Activated naive CD4-positive, alpha-beta T cell treated with Interleukin-2 at 50 U/mL for 16 hours (primary cell): ENCODE measurements at places on chromosomes 2 and 18.

DNA sequence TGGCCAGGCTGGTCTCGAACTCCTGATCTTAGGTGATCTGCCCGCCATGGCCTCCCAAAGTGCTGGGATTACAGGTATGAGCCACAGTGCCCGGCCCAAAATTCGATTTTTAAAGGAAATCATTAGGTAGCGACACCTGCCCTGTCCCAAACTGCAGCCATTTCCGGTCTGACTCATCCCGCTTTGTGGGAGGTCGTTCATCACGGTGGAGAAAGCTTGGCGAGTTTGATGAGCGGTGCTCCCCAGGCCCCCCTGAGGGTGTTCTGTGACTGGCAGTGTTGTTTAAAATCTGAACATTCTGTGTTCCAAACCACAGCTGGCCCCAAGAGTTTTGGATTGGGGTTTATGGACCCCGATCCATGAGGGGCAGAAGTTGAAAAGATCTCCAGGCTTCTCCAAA is 53.0 kb upstream of the GLI2 start:
- no peak for DNase-seq

GRCh38 chr2:75513616-75514170 is 47.0 kb downstream of the EVA1A start:
- no peak for DNase-seq

- DNase-seq, result no peak
These were observed 106.0 kb upstream of the TAF1B start for GRCh38 chr2:9737053-9737875.

DNA sequence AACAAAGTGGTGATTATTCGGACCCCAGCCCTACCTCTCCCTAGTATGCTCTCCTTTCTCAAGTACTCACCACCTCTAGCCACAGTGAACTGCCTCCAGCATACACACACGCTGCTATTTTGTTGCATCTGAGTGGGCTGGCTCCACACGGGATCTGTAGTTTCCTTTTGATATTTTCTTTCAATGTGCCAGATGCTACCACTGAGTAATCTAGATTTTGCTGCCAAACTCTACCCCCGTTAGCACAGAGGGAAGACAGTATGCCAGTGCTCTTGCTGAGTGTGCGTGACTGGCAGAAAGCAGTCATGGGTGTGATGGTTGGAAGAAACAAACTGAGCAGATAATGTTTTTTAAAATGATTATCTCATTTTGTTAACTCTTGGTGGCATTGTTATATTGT is 11.6 kb downstream of the CFLAR start:
- DNase-seq, result peak; percentile 67

DNA sequence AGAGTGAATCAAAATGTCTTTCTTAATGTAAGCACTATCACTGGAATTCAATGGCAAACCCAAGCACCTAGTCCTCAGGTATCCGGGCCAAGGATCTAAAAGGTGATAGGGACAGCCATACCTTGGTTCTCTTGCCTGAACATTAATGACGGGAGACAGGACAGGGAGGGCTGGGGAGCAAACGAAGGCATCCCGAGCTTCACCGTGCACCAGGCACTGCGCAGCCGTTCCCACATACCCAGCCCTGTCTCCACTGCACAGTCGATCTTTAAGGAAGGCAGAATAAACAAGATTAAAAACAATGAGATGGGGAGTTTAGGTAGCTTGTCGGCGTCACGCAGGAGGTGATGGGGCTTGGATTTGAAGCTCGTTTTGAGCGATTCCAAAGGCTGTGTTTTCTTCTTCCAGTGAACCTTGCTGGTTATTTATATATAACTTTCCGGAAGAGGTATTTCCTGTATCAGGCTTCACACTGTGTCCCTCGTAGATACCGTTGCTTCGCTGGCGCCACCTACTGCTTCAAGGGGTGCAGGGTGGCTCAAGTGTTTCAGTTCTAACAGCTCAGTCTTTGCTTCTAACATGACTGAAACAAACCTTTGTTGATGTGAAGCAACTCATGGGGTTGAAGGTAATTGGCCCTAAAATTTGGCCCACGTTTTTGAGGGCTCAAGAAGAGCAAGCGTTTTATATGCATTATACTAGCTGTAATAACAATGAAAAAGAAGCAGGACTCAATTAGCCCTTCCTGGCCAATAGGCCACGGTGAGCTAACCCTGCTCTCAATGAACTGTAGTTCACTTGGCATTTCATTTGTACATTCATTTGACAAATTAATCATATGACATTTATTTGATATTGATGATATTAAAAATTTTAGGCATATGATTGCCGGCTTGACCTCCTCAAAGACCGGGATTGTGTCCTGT is 77.4 kb downstream of the DCDC2C start:
- DNase-seq, result peak; percentile 42

DNA sequence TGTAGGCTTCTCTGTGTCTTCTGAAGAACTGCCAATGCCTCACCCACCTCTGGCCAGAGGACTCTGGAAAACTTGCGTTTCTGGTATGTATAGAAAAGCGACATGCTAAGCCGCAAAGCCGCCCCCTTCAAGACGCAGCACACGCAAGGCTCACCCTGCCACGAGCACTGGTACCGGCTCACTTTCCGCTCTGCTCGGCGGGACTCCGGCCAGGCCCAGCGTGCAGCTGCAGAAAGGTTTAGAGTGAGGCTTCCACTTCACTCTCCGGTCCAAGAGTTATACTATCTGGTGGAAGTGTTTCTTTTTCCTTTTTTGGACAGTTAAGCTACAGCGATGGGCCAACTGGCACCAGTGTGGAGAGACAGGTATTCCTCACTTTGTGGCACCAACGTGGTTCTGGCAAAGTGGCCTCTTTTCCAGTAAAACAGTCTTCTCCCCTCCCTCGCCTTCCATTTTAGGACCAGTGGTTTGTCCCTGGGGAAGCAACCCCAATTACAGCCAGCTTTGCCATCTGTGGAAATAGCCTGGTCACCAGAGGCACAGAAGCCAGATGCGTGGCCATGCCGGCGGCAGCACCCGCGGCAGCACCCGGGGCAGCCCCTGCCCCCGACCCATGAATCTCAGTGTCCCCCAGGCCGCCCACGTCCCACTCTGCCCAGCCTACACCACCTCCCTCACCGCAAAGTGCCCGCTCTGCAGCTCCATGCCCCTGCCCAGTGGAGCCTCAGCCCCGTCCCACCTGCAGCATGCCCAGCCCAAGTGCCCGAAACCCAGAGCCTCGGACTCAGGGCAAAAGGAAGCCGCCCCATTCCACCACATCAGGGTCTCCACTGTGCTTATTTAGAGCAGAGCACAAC is 91.6 kb upstream of the CTDP1 start:
- DNase-seq, result no peak

DNA sequence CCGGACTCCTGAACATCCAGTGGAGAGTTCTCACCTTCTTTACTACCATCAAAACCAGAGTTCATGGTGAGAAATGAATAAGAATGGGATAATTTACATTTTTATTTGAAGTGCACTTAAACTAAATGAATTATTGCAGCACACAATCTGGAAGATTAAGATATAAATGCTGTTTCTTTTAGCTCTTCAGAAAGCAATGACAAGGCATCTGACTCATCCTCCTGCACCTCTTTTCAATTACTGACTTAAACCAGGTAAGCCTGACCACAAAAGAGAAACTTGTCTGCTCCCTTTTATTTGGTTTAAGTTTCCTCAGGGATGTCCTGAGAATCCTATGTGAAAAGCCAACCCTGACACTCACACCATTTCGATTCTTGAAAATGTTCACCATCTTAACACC is 720 bp upstream of the DSC2 start:
- DNase-seq, result no peak

DNA sequence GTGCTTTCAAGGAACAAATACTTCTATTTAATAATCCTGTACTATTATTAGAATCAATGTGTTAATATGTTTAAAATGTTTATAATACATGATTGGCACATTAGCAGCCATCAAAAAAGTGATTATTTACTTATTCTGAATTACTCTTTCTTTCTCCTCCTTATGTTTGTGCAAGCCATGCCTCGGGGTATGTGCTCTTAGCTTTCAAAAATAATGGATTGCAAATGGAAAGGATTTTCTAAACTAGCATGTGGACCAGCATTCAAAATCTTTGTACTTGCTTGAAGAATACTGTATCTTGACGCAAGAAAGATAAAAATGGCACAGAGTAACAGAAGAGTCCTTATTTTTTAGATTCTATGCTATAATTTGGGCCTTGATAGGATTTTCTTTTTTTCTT is 156.5 kb downstream of the CDH7 start:
- DNase-seq, result no peak

- DNase-seq, result peak; percentile 64
These were observed 144.2 kb upstream of the HDAC4 start for GRCh38 chr2:239544918-239545465.

DNA sequence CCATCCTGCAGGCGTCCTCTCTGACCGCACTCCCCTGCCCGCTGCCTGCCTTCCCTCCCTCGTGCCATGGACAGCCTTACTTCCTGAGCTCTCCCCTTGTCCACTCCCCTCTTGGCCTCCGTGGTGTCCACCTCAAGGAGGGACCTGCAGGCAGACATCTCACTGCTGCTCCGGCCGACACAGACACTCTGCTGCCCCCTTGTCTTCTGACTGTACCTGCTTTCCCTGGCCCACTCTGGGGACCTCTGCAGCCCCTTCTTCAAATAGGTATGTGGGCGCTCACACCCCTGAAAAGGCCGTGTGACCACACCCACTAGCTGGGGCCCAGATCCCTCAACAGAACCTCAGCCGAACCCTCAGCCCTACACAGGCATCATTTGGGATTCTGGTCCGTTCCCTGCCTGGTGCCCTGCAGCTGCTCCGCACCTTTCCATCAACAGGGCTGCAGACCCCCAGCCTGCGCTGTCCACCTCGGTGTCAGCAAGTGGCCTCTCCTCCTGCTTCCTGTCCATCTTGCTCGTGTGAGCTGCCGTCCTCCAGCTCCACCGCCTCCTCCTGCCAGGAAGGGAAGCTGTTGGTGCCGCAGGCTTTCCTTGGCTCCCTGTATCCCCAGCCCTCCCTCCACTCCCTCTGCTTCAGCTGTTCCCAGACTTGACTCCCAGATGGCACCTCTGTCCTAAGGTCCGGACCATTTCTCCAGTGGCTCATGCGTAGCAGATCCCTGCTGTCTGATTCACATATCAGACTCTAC is 94.1 kb downstream of the KLHL29 start:
- DNase-seq, result no peak

DNA sequence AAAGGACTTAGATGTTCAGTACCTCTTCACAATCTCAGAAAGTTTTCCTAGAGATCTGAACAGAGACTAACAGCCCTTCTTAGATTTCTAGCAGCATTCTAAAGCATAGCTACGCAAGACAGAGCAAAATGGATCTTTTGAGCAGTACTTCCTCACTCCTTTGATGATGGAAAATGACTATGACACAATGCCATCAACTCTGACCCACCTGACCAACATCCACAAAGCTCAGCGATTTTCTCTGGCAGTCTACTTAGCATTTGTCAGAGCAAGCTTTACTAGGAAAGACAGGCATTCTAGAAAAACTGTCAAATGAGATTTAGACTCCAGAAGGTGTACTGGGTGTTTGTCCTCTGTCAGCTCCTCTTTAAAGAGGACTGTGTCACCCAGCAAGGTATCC is 180.9 kb upstream of the ACVR2A start:
- no peak for DNase-seq
